ENCODE measurements at places on chromosomes 3 and 15.

- no peak for DNase-seq
Observed at GRCh38 chr3:150933473-150933995, 28.3 kb upstream of the MINDY4B start.

DNA sequence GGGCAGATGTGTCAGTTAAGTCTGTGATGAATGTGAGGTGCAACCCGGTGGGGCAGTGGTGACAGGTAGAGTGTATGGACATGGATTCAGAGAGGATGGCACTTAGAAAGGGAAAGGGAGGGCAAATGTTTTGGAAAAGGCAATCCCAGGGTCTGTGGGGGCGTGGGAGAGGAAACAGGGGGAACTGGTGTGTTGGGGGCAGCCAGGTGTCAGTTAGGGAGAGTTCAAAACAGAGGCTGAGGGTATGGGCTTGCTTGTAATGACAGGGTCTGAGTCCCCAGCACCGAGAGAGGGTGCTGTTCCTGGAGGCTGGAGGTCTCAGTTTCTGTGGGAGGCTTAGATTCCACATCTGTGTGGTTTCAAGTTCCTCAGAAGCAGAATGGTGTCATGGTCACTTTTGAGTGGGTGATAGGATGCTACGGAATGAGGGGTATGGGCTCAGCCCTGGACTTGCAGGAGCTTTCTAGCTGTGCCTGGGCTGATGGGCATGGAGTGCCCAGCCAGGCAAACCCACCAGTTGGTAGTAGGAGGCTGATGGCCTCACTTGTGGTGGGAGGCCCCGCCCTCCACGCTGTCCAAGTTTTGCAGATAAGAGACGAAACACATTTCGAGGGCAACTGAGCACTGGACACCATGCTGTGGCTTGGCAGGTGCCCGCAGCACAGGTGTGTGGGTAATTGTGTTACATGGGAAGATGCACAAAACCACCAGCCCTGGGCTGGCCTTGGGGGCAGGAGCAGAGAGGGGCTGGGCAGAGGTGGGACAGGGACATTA is 209.4 kb downstream of the RPLP1 start:
- no peak for DNase-seq

DNA sequence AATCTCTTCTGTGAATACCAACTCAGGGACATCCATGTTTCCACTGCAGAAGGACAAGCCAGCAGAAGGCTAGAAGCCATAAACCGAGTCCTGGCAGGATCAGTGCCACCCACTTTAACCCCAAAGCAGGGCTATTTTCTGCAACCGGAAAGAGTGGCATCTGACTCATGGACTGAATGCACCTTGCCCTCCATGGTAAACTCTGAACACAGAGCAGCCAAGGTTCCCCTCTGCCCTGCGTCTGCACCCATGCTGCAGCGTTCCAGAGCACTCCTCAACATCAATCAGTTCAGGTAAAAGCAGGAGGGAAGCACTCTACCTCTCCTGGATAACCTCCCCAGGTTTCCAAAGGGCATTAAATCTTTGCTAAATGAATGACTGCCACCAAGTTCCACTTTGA is 801 bp upstream of the NGRN start:
- no peak for DNase-seq

DNA sequence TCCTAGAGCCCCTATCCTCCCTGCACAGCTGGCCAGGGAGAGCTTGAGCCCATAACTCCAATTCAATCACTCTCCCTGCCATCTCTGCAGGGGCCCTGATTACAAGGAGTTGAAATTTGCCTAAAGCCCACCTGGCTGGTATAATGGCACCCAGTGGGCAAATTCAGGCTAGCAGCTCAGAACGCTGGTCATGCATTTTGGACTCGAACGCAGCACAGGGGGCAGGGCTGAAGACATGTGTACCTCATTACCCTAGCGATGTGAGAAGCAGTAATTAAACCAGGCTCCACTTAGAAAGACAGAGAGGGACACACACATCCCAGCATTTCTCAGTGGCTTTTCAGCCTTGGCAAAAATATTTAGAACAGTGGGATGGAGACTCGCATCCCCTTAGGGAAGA is 3.2 kb downstream of the INSYN1 start:
- DNase-seq = no peak

DNA sequence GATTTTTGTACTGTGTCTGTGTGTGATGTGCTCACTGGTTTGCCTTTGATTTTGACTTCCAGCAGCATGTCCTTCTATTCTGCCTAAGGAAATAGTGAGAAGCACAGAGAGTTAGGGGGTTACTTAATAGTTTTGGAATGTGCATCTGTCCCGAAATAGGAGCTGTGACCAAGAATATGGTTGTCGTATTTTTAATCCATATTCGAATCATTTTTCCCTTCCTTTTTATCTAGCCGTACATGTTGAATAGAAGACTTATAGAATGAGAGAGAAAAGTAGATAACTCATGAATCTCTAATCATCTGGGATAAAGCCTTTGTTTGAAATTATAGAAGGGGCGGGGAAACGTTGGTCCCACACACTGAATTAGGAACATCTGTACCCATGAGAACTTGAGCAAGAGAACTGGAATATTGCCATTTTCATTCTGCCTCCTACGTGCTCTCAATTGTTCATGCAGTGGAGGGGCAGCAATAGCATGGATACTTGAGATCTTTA is 23.6 kb downstream of the CRTC3 start:
- no peak for DNase-seq

DNA sequence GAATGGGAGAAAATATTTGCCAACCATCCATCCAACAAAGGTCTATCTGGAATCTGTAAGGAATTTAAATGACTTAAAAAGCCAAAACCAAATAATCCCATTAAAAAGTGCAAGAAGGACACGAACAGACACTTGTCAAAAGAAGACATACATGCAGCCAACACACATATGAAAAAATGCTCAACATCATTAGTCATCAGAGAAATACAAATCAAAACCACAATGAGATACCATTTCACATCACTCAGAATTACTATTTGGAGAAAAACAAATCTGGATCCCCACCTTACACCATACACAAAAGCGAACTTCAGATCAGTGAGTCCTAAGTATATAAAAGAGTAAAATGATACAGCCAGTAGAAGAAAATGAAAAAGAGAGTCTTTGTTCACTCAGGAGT is 58.6 kb upstream of the MNS1 start:
- DNase-seq = no peak
